ENCODE measurements at places on chromosomes 1 and 21.

DNA sequence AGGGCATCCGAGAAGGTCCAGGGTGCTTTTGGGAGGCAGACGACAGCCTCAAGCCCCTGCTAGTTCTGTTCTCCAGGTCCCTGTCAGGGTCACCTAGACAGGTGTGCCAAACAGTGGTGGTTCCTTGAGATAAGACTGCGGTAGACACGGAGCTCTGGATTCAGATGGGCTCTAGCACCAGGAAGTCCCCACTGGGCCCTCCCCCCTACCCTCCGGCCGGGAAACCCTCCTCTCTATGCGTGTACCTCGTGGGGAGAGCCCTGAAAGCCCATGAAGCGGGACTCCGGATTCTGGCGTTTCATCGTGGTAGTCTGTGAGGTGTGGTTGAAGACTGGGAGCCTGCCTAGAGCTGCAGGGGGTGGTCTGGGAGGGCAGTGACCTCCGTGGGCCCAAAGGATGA lies 2.1 kb upstream of the KCNA2 start:
- no peak for DNase-seq

GRCh38 chr1:22471078-22471477 lies 19.4 kb downstream of the ZBTB40 start:
- DNase-seq, result no peak

DNA sequence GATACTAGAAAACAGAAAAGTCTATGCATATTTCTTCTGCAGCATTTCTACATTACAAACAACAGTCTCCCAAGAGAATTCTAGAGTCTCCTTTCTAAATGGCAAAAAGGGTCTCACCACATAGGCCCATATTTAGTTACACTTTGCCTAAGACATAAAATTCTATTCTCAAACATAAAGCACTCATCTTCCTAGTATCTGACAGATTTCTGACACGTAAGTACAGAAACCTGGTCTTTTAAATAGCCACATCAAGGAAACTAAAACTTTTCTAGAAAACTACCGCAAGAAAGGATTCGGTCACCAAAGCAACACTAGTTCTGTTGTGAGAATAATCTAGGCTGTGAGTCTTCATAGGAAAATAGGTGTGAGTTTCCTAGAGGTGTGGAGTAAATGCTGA lies 33.6 kb upstream of the CTSK start:
- DNase-seq, result peak; percentile 56

- DNase-seq, result no peak
Observed at GRCh38 chr1:33094971-33095604, 14.1 kb downstream of the AZIN2 start.

- no peak for DNase-seq
Observed at GRCh38 chr21:44427241-44428120, 27.8 kb upstream of the LRRC3 start.

DNA sequence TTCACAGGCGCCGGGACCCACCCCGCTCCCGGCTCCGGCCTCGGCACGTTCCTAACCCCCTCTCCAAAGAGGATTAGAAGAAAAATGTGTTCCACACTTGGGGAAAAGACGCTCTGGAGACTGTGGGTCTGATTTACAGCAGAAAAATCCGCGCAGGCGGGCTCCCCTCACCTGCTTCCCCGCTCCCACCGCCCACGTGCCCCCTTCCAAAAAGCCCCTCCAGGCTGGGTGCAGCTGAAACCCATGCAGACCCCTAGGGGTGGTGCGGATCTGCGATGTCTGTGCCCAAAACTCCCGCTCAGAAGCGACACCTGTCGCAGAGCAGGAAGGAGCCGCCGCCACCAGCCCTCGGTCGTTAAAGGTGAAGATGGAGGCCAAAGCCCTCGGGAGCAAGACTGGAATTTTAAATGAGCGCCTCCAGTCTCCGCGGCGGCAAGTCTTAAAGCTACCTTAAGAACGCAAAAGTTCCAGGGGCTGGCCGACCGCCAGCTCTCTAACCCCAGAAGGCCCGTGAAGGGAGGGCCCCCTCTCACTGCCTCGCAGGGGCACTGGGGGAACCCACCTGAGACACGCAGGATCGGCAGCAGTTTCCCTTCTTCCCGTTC lies 688 bp upstream of the CHD5 start:
- no peak for DNase-seq

DNA sequence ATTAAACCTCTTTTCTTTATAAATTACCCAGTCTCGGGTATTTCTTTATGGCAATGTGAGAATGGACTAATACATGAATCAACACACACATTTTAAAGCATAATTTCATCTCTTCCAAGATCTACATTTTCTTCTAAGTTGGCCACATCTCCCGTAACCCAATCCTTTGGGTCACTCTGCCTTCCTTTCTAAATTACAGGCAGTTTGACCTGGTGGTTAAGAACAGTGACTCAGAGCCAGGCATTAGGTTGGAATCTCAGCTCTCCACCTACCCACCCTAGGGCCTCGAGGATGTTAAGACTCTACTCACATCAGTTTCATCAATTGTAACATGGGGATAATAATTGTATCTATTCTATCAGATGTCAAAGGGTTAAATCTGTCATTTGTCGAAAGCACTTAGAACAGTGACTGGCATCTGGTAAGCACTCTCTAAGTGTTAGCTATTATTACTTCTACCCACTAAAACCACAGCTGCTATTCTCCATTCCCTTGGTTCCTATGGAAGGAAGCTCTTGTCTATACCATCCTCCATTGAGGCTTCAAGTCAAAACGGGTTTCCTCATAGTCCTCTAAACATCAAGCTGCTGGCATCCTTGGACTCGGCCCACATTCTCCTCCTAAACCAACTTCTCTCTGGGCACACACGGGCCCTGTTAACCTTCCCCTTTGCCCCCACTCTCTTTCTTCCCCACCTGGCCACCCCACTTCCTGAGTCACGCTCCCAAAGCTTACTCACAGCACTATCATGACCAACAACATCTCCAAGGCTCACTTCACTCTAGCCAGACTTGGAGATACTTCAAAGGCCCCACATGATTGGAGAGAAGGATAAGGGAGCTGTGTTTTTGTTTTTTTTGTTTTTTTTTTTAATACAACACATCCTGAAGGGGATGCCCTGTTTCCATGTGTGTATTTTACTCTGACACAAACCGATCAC lies 116.9 kb downstream of the TGFBR3 start:
- no peak for DNase-seq
